ENCODE measurements at places on chromosomes 11 and 22.

DNA sequence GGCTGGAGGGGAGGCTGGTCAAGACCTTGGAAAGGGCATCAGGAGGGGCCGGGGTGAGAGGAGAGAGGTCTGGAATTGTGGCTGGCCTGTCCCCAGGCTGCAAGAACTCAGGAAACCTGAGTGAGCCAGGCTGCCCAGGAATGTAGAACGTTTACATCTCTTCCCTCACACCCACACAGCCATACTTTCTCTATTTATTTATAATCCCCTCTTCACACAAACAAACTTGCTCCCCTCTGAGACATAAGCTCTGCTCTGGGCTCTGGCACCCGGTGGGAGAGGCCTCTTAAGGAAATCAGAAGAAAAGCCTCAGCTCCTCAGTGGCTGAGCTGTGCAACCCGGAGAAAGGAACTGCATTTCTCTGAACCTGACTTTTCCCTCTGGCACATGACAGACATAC is 5.5 kb downstream of the CHRDL2 start:
- no peak for DNase-seq

DNA sequence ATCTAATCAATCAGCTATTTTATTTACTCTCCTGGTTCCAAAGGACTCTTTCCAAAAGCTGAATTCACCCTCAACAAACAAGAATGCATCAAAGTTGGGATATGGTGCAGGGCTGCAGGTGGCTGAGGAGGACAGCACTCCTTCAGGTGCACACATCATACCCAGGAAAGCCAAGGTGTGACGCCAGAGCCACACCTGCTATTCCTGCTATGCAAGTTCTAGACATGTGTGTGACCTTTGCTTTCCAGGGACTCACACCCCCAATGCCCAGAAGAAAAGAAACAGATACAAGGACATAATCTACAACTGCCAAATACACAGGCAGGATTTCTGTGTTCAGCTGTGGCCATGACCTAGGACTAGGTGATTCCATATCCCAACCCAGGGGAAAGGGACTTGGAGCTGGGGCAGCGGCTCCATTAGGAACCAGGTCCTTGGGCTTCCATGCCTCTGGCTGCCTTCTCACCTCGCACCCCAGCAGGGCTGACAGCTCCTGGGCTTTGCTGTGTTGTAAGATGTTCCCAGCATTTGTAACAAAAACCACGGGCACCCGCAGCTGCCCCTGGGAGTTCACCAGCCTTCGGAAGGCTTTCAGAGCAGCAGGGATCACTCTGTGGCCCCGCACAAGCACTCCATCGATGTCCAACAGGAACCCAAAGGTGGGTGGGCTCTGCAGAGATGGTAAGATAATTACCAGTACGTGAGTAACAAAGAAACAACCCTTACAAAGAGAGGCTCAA is 9.8 kb downstream of the HDHD5 start:
- no peak for DNase-seq

DNA sequence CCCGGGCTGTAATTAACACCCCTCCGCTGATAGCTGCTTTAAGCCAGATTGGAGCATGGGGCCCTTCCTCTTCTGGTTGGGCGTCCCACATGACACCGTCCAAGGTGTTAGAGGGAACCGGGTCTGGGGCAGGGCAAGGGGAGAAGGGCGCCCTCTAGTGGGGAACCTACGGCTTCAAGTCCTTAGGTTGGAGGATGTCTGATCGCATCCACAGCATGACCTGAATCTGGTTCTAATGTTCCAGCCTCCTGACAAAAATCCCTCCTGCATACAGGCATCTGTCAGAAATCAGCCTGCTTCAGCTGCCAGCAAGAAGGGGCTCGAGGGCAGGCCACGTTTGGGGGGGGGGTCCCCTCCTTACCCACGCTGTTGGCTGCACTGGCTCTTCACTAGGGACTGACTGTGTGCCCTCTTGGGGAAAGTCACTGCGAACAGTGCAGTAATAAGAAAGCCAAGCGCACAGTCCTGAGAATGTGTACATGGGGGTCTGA is 94.2 kb upstream of the TBCEL start:
- no peak for DNase-seq

DNA sequence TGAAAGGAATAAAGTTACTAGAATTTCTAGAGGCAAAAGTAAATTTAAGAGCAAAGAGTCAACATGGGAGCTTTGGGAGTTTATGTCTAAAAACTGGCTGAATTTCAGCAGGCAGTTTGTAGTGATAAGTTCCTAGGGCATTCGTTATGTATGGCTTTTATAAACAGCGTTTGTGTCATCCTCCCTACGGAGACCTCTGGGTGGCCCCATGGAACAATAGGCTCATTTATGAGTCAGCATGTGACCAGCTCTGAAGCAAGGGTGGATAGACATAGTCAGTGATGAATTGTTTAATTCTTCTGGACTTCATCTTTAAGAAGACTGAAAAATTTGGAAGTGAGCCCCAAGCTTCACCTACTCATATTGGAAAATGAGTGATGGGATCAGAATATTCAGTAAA is 37.1 kb downstream of the SVIP start:
- peak; percentile 48 for DNase-seq

GRCh38 chr11:93528252-93528651 is 14.9 kb downstream of the SMCO4 start:
- DNase-seq = peak; percentile 84

GRCh38 chr11:13183094-13183825 is 94.3 kb upstream of the BMAL1 start:
- DNase-seq = peak; percentile 40

DNA sequence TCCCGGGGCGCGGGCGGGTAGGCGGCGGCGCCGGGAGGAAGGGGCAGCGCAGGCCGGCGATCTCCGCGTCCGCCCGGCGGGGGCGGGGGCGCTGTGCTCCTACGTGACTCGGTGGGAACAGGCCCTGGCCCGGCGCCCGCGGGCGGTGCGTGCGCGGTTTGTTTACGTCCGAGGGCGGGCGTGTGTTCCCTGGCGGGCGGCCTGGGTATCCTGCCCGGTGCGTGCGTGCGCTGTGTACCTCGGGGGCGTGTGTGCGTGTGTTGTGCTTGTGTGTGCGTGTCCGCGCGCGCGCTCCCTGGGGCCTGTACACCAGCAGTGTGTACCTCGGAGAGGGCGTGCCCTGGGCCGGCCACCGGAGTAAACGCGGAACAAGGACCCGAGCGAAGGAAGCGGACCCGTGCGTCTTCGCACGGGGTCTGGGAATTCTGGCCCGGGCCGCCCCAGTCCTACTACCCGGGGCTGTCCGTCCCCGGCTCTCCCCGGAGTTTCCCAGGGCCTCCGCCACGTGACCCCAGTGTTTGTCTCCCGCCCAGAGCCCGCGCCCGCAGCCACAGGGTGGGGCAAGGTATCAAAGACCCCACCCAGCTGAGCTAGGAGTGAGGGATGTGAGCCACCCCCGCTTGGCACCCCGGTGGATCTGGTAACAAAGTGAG is 769 bp downstream of the MAFF start:
- DNase-seq = peak; percentile 93

DNA sequence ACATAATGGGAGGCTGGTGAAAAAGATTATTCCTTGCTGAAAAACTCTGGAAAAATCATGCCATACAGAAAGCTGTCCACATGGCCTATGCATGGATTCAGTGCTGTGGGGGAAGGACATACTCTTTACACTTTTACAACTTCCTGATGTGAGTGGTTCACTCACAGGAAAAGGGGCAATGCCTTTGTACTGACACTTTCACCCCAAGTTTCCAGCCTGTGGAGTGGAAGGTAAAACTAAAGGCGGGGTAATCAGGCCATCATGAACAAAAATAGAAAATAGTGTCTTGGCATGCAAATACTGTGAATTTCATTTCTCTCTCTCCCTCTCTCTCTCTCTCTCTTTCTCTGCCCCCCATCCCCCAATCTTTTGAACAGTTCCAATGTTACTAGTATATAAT is 281.8 kb downstream of the ETS1 start:
- no peak for DNase-seq

DNA sequence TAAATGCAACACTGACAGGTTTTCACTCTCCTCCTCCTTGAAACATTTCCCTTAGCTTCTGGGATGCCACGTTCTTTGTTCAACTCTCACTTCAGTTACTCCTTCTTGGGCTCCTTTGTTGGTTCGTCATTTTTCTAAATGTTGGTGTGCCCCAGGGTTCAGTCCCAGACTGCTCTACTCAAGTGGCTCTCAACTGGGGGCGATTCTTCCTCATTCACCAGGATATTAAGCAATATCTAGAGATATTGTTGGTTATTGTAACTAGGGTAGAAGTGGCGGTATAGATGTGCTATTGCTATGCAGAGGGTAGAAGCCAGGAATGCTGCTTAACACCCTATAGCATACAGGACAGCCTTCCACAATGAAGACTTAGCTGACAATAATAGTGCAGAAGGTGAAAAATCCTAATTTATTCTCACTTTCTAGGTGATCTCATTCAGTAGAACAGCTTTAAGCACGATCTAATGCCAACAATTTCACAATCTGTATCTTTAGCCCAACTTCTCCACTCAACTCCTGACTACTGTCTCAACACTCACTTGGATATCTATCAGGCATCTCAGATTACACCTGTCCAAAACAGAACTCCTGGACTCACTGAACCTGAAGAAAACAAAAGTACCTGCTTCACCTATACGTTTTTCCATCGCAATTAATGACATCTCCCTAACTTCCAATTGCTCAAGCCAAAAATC is 4.6 kb downstream of the NUP160 start:
- DNase-seq = no peak

DNA sequence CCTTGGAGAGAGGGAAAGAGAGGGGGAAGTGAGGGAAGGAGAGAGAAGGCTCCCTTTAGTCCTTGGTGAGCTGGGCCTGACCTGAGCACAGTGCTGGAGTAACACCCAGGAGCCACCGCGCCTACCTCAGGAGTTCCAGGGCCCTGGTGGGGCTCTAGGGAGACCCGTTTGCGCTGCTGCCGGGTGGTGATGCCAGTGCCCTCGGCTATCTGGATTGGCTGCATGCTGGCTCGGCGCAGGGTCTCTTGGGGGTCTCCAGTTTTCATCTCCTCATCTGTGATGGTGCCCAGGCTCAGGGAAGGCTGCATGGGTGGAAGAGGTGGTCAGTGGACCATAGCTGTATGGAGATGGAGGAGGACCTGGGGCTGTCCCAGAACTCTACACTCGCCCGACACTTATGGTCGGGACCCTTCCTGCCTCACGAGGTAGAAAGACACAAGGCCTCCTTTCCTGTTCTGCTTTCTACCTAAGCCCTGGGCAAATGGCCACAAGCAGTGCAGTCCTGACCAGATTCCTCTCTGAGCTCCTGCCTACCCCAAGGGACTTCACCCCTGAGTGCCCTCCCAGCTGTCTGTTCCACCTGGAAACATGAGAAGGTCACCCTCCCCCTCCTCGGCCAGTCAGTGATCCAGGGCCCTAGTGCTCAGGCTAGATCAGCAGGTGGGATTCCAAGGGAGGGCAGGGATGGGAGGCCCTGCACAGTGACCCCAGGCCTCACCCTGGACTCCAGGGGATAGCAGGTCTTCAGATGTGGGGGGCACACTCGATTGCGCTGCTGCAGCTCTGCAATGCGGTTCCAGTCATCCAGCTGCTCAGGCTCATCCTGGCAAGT is 6.0 kb downstream of the IL18BP start:
- no peak for DNase-seq

DNA sequence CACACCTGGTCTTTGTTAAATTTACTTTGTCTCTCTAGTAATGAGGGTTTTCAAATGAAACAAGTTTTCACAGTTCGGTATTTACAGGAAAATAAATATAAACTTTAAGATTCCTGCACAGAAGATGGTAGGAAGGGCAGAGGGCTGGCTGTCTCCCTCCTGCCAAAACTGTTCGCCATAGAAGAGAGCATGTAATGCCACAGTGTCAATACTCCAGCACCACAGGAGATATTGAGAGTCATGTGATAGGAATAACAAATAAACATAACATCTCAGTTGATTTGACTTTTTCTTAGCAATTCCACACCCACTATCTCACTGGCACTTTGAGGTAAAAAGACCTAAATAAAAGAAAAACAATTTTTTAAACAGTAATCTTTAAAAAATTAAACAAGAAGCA is 100.9 kb downstream of the MRTFA start:
- DNase-seq = no peak

- DNase-seq = peak; percentile 18
Observed at GRCh38 chr22:40330086-40330485, 16.2 kb upstream of the ADSL start.

- no peak for DNase-seq
Observed at GRCh38 chr11:112318661-112319060, 58.0 kb upstream of the PLET1 start.

GRCh38 chr11:44994753-44995152 is 44.1 kb upstream of the TP53I11 start:
- DNase-seq = no peak

GRCh38 chr22:37618072-37618656 is 9.5 kb downstream of the GGA1 start:
- no peak for DNase-seq

GRCh38 chr11:36090356-36091109 is 146.7 kb downstream of the LDLRAD3 start:
- DNase-seq = no peak

DNA sequence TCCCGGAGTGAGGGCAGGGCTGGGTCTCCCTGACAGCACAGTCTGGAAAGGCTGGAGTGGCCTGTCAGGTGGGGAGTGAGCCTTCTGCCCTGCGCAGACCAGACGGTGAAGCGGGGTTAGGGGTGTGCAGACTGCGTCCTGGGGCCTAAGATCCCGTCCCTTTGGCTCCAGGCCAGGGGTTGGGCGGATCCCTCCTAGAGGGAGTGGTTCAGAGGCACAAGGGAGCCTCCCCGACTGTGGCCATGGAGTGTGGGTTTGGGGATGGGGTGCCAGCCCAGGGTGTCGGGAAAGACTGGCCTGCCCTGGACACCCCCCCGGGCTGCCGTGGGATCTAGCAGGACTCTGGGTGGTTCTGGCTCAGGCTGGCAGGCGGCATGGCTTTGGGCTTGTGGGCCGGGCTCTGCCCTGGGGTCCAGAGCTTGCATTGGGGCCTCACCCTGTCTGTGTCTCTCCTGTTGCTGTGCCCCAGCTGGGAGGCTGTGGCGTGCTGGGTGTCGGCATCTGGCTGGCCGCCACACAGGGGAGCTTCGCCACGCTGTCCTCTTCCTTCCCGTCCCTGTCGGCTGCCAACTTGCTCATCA is 19.5 kb downstream of the TSPAN4 start:
- DNase-seq = no peak

DNA sequence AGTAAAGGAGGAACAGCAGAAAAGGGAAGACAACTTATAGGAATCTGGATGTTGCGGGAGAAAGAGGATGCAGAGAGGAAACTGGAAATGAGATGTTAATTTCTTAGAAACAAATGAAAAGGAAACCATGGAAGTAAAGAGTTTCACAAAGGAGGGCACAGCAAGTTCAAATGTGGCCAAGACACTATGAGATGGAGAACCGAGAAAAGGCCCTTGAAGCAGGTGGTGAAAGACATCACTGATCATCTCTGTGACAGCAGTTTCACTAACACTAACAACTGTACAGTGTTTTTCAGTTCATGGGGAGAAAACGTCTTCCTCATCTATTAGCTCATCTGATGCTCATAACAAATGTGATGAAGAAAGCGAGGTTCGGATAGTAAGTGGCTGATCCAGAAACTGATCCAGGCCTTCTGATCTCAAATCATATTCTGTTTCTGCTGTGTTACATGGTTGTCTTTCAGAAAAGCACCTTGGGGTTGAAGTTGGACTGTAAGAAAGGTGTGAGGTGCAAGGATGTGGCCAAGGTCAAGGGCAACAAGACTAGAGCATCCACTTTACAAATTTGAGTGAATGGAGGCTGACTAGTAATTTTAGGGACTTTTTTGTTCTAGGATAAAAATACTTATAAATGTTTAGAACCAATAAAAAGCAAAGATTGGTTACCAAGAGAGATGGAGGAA is 492.1 kb upstream of the CADM1 start:
- DNase-seq = no peak

All from muscle of leg (tissue), 16 donors.